ENCODE measurements at places on chromosomes 16 and 17.

- DNase-seq = no peak
Measured at GRCh38 chr16:2223942-2224486, 623 bp downstream of the E4F1 start.

DNA sequence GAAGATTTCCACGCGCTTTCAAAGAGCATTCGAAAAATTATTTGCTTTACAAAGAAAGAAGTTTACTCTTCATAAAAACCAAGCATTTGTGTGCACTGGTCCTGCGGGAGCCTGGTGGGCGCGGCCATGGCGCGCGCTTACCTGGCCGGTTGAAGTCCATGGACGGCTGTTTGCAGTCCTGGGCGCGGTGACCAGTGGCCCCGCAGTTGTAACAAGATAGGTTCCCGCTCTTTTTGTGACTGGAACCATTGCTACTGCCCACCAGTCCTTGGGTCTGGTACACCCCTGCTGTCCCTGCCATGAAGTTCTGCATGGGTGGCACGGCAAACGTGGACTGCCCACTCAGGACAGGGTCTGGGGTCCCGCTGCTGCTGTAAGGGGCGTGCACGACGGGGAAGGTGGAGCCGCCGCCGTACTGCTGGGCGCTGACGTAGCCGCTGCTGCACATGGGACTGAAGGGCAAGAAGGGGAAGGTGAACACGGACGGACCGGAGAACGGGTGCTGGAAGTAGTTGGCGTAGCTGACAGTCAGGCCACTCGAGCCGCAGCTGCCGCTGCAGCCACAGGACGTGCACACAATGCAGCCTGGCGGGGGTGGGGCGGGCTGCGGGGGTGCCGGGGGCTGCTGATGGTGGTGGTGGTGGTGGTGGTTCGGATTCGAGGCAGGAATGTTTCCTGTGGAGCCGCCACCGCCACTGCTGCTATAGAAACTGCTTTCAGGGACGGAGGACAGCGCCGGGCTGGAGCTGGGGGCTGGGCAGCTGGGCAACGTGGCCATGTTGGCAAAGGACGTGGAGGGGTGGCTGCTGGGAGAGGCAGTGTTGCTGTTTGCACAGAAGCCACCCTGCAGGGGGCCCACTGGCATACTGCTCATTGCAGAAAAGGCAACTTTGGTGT is 19.5 kb downstream of the MAP1LC3B start:
- DNase-seq = no peak

DNA sequence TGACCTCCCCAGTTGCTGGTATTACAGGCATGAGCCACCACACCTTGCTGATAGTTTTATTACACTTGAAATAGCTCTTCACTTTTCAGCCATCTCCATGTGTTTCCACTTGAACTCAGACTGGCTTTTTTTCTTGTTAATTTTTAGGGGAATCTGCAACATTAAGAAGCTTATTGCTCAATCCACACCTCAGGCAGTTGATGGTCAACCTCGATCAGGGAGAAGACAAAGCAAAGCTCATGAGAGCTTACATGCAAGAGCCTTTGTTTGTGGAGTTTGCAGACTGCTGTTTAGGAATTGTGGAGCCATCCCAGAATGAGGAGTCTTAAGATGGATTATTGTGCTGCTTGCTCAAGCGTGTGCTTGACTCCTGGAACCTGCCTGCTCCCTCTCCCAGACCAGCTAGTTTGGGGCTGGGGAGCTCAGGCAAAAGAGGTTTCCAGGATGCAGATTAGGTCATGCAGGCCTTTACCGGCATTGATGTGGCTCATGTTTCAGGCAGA is 8.6 kb downstream of the ZNHIT3 start:
- no peak for DNase-seq

GRCh38 chr17:77946900-77947645 is 11.4 kb upstream of the TNRC6C start:
- peak; percentile 35 for DNase-seq

- no peak for DNase-seq
Measured at GRCh38 chr17:43396491-43397060, 2.2 kb upstream of the ARL4D start.

DNA sequence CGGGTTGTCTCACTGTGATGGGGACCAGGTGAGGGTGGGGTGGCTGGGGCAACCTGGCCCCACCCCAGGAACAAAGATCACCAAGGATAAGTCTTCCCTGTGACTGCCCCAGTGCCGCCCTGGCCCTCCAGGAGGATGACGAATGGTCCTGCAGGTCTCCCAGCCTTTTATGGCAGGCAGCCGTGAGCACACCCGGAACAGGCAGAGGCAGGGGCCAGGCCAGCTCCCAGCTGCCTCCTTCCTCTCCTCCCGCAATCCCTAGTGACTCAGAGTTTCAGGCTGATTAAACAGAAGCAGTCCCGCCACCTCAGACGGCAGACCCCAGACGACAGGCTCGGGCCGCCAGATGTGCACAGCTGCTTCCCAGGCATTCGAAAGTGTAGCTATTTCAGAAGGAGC is 13.3 kb downstream of the JUP start:
- DNase-seq = no peak

- DNase-seq = no peak
Measured at GRCh38 chr16:72609933-72610332, 438.0 kb upstream of the PMFBP1 start.

- no peak for DNase-seq
Measured at GRCh38 chr17:13995856-13996271, 73.4 kb upstream of the COX10 start.

DNA sequence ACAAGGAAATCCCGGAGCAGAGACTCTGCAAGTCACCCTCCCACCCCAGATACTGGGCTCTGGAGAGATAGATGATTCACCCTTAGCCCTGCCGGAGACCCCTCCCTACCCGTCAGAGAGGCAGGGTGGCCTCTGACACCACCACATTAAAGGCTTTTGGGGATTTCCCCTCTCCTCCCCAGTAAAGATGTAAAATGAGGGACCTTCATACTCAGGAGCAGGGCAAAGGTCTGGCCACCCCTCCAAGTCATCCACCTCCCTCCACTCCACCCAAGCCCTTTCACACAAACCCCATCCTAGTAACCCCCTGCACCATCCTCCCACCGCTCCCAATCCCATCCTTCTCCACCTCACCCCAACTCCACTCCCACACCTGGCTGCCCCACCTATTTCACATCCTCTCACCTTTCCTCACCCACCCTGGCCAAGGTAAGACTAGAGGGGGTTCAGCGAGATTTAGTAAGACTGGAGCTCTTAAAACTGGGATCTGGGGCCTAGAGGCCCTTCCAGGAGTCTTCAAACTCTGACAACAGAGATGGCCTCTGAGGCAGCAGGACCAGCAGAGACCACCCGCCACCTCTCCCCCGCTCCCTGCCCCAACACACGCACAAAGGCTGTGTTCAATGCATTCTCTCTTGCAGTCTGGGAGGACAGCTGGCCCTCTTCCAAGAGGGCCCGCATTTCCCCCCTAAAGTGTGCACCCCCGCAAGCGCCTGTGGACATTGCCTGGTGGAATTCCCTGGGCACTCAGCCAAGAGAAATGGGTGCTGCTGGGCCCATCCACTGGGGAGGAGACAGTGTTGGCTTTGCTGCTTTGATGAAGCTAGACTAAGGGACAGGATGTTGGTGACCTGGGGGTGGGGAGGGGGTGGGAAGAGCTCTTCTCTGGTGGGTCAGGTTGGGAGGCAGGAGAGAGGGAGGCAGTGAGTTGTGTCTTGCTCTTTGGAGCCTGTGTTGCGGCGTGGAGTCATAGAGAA is 1.1 kb downstream of the ABAT start:
- no peak for DNase-seq

DNA sequence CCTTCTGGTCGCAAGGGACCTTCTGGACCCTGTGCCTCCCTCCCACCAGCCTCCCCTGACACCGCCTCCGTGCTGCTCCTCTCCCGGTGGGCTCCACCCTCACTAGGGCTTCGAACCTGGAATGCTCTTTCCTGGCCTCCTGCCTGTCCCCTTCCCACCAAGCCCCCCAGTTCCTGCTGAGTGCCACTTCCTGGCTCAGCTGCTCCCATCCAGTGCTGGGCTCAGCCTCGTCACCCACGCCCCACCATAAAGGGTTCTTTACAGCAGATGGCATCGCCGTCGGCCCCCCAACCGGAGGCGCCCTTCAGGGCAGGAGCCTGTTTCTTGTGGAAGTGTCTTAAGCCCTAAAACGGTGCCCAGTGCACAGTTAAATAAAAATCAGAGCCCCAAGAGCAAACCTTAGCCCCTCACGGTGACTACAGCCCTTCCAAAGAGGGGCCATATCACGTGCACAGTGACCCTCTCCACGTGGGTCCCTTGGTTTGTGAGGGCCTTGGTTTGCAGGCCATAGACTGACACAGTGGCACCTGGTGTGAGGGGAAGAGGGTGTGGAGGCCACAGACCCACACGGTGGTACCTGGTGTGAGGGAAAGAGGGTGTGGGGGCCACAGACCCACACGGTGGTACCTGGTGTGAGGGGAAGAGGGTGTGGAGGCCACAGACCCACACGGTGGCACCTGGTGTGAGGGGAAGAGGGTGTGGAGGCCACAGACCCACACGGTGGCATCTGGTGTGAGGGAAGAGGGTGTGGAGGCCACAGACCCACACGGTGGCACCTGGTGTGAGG is 111.4 kb downstream of the METRNL start:
- DNase-seq = no peak

DNA sequence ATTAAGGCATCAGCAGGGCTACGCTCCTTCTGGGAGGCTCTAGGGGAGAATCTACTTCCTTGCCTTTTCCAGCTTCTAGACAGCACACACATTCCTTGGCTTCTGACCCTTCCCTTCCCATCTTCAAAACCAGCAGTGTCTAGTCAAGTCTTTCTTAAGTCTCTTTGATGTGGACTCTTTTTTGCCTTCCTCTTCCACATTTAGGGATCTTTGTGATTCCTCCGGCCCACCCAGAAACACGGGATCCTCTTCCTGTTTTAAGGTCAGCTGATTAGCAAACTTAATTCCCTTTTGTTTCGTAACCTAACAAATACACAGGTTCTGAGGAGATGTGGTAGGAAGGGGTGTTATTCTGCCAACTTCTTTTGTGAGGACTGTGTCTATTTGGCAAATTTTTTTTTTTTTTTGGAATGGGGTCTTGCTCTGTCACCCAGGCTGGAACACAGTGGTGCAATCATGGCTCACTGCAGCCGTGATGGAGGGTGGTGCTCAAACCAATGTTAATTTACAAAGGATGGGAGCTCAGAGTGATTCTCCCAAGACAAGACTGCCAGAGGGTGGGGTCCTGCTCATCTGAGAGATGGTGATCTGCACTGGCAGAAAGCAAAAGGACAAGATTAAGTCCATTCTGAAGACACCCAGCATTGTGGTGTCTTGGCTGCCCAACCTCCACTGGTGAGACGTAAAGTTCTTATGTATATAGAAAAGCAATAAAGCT is 14.7 kb downstream of the KNOP1 start:
- DNase-seq = no peak
